T-helper 2 cell treated with Interferon-gamma antibody and Interleukin-4, amounts not matched to agents 5 μg/mL and 100 μg/mL, for 36 hours (primary cell): ENCODE measurements at places on chromosomes 13 and 19.
A peak's percentile ranks its signal among the peaks of the same experiment; 100 is the strongest.

DNA sequence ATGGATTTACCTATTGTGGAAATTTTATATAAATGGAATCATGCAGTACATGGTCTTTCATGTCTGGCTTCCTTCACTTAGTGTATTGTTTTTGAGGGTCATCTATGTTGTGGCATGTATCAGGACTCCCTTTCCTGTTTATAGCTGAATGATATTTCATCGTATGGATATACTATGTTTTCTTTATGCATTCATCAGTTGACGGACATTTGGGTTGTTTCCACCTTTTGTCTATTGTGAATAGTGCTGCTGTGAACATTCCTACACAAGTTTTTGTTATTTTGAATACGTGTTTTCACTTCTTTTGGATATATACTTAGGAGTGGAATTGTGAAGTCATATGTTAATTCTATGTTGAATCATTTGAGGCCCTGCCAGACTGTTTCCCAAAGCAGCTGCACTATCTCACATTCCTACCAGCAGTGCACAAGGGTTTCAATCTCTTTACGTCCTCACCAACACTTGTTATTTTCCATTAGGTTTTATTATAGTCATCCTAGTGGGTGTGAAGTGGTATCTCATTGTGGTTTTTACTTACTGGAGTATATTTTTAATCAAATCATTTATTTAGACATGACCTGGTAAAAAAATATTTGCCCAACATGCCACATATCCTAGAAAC, 262.7 kb downstream of the DLEU7 start:
- DNase-seq: no peak

- DNase-seq: no peak
Measured at GRCh38 chr13:99486996-99487395, 14.3 kb upstream of the TM9SF2 start.

DNA sequence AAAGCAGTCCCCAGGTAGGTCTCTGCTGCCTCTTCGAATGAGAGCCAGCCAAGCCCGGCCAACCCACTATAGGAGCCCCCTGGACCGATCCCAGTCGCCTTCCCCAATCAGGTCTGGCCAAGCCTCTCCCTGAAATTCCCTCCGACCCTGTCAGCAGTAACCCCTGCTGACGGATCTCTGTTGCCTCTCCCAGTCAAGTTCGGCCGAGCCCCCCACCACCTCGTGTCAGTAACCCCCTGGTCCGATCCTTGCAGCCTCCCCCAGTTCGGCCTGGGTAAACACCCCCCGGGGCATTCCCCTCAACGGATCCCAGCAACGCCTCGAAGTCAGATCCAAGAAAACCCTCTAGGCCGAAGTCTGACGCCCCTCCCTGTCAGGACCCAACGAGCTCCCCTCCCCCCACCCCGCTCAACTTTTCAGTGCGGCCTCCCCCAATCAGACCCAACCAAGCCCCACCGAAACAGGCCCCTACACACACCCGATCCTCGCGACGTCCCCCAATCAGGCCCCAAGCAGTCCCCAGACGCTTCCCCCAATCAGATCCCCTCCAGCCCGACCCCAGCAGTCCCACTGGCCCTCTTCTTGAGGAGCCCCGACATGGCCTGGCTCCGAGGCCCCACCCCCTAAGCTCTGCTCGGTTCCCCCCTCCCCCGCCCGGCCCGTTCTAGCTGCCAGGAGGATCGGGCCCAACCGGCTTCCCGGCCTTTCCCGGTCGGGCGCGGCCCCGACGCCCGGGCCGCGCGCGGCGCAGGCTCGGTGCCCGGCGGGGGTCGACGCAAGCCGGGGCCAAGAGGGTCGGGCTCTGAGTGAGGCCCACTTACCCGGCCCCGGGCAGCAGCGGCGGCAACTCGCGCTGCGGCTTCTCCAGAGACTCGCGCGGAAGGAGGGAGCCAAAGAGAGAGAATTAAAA, 1.8 kb downstream of the TNPO2 start:
- DNase-seq: peak; percentile 15

GRCh38 chr19:32387701-32388392, 17.7 kb upstream of the DPY19L3 start:
- DNase-seq: no peak

- no peak for DNase-seq
Measured at GRCh38 chr13:95020298-95020987, 280.8 kb downstream of the ABCC4 start.

DNA sequence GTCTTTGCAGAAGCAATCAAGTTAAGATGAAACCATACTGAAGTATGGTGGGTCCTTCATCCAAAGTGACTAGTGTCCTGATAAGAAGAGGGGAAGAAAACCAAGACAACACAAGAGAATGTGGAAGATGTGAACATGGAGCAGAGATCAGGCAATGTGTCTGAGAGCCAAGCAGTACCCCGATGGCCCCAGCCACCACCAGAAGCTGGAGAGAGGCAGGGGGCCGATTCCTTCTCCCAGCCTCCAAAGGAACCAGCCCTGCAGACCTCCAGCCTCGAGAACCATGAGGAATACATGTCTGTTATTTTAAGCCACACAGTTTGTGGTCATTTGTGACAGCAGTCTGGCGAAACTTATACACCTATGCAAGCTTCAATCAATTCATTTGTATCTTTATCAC, 93.2 kb downstream of the IRS2 start:
- no peak for DNase-seq

DNA sequence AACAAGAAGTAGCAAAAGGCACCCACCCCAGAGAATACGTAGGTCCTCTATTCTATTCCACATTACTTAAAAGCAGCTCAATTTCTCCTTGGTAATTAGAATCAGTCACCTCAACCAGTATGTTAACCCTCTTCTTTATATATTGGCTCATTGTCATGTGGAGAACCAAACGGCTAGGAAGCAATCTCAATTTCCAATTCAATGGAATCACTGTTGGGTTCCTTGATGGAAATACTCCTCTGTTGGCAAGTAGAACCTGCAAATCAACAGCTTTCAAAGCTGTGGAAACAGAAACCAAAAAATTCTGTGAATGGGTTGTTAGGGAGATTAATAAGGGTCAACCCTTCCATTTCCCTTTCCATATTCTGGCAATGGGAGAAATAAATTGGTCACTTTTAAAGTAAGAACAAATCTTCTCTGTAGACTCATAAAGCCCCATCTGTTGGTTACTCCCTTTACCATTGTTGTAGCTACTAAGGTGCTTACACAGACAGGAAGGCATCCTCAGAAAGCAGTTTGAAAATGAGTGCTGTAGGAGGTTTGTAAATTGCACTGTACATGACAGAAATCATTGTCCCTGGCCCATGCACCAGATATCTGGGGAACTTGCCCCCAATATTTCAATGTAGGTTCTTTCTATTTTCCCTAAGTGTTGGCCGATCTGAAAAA, 138.6 kb upstream of the UFM1 start:
- no peak for DNase-seq

- DNase-seq: no peak
Measured at GRCh38 chr13:28246891-28247290, 108.5 kb downstream of the PAN3 start.

GRCh38 chr13:91513790-91514189, 115.4 kb downstream of the GPC5 start:
- no peak for DNase-seq

GRCh38 chr13:59356607-59357006, 807.1 kb downstream of the DIAPH3 start:
- DNase-seq: no peak
